ENCODE measurements at places on chromosomes 12 and 14.
A peak's percentile ranks its signal among the peaks of the same experiment; 100 is the strongest.

DNA sequence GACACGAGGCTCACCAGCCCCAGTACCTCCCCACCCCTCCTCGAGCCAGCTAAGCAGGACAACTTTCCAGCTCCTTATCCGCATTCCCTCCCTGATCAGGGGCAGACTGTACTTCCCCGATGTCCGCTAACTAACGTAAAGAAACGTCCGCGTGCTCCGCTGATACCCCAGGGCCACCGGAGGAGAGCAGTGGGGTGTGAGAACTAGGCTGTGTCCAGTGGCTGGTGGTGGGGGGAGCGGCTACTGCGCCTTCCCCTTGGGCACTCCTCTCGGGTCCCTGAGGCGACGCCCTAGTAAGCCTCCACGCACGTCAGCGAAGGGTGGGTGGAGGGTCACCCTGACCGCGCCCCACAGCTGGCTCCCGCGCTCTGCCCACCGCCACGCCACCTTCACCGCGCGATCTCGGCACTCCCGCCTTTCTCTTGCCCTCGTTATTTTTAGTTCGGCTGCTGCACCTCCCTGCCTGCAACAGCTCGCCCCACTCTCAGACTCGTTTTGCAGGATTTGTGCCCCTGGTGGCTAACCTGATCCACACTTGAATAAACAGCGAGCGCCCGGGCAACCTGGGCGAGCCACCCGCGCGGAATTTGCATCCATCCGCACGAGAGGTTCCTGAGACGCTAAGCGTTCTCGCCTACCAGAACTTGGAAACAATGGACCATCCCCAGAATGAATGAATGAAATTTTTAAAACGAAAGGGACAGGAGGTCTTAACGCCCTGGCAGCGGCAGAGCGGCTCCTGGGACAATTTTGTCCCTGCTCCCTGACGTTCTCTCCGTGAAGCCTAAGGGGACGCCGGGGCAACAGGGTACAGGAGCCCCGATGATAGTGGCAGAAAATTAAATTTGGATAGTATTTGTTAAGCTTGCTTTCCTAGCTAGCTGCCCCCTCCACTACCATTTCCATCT, 6.9 kb upstream of the BMP4 start:
- DNase-seq, result no peak

- DNase-seq, result no peak
These were observed 1.8 kb downstream of the MYH6 start for GRCh38 chr14:23406244-23406643.

DNA sequence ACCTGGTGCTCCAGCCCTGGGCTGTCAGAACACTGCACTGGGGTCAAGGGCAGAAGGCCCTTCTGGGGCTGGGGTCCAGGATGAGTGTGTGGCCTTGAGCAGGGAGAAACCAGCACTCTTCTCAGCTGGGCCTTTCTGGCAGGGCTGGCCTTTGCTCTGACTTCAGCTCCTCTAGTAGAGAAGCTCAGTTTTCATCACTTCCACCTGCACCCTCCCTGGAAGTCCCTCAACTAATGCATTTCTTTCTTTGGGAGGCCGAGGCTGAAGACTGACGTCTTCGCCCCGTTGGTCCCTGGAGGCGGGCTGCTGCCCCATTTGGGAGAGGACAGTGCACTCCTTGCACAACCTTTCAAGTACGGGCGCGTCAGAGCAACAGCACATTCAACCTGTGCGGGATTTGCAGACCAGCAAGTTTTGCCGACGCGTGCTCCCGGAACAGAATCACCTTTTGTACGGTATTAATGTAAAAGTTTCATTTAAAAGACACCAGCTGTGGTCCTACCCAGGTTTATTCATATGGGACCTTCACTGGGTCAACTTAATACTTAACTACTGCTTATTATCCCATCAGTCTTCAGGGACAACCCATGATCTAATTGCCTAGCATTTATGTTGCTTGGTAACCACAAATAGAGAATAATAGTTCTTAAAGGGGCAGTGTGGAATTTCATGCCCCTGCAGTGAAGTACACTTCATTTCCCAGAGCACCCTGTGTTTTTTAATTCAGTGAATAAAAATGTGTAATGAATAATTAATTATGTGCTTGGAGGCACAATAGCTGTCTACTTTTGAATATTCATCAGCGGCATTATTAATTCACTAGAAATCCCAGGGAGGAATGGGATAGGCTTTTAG, 134.8 kb upstream of the VRK1 start:
- no peak for DNase-seq

DNA sequence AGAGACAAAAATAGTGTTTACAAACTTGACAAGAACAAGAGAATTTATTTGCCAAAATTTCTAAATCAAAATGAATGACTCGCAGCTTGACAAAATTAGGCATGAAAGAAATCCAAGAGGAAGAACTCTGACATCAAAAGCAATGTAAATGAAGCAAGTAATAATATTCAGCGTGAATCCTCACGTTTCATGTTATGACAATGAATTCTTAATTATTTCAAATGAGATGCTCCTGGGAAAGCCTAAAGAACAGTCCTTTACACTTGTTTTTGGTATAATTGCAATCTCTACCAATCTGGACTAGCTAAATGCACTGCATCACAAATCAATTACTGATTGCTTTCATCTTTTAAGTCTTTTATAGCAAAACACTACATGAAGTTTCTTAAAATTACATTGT, 29.1 kb downstream of the PIK3C2G start:
- no peak for DNase-seq

GRCh38 chr12:30988086-30988485, 61.5 kb downstream of the TSPAN11 start:
- no peak for DNase-seq

- no peak for DNase-seq
These were observed 54.3 kb upstream of the TMX1 start for GRCh38 chr14:51185754-51186153.

DNA sequence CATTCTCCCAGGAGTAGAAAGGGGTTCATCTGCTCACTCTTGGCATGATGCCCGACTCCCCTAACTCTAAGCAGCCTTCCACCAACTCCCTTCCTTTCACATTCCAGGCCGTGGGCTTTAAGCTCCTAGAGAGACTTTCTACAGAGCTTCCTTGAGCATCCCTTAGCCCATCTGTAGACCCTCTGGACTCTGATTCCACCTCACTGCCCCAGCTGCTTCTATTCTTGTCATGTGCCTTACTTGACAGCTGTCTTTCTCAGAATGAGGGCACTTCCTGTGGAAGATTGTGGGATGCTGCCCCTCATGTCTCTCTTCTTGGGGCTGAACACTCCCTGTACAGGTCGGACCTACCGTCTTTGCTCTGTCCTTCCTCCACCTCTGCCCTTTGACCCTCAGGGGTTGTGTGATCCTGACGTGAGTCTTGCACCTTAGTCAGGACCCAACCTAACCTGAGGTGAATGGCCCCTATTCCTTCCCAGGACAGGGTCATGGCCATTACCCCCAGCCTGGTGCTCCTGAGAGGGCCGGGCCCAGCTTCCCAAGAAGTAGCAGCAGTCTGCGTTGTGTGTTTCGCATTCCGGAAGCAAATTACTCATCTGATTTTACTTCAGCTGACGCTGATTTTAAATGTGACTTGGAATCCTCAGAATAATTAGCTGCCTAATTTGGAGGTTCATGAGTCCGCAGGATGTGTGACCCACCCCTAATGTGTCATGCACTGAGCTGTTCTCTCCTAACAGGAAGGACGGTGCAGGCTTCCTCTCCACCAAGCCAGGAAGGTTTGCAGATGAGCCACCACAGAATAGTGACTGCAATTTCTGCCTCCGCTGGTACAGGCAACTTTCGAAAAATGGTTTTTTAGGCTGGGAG, 2.7 kb upstream of the GALNT6 start:
- peak; percentile 48 for DNase-seq

DNA sequence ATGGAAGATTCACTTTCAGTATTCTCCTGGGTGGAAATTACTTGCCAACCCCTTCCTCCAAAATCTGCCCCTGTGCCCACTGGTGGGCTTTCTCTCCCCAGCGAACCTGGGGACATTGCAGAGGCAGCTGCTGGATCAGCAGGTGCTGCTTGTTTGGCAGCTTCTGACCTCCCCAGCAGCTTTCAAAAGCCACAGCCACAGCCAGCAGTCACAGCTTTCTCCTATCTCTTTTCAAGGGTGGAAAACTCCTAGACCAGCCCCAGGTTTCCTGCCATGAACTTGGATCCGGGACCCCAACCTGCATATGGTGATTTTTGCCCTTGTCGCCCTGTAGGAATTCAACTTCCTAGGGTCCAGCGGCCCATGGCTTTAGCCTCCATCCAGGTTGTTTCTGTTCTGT, 330.8 kb downstream of the ADAMTS20 start:
- DNase-seq, result no peak

GRCh38 chr12:12689647-12690300, 6.2 kb downstream of the GPR19 start:
- no peak for DNase-seq

All from activated CD8-positive, alpha-beta memory T cell treated with anti-CD3 and anti-CD28 coated beads for 1 hour (primary cell).